ENCODE measurements at places on chromosomes 11 and 22. TPM values are rescaled to one million over a fixed set of nuclear protein-coding genes. Genes with fewer than 3 reads are reported as not detected.

The GUCY1A2 gene
- total RNA-seq: 17.8 TPM

The GPHA2 gene
- not detected for total RNA-seq

- no peak for DNase-seq
These were observed 108.3 kb upstream of the SESN3 start for GRCh38 chr11:95339086-95339901.

The WNT11 gene
- total RNA-seq: 1.3 TPM

DNA sequence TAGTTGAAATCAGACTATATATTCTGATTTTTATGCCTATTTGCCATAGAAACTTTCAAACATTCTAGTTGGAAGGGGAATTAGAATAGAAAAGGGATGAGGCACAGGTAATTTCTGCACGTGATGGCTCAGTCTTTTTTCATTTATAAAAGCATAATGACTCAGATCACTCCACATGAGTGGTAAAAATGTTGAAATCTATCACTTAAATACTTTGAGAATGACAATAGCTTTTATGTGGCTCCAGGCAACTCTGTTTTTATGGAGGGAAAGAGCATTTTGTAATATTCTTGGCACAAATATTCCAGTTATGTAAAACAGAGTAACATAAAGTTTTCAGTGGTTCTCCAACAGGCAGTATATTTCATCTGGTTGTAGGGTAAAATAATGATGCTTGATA is 5.9 kb upstream of the MMP3 start:
- peak; percentile 49 for DNase-seq

The F2 gene
- 0.57 TPM for total RNA-seq
